ENCODE measurements at places on chromosomes 5 and 9. TPM values are rescaled to one million over a fixed set of nuclear protein-coding genes. Genes with fewer than 3 reads are reported as not detected.

GABRA1 gene
- total RNA-seq = not detected

ADRA1B gene
- 2.5 TPM for total RNA-seq

TEX48 gene
- not detected for total RNA-seq

TBC1D2 gene
- 87.4 TPM for total RNA-seq

SLC46A2 gene
- total RNA-seq = 13.0 TPM

GAPT gene
- total RNA-seq = 2.6 TPM

SHC3 gene
- total RNA-seq = 12.7 TPM

OSTF1 gene
- 62.4 TPM for total RNA-seq

HK3 gene
- 29.0 TPM for total RNA-seq
